Fibroblast of lung (primary cell): ENCODE measurements at places on chromosomes 6 and 20. TPM values are rescaled to one million over a fixed set of nuclear protein-coding genes. Genes with fewer than 3 reads are reported as not detected.

- DNase-seq, result peak; percentile 58
These were observed 3.4 kb upstream of the ZNF292 start for GRCh38 chr6:87151781-87152525.

DNA sequence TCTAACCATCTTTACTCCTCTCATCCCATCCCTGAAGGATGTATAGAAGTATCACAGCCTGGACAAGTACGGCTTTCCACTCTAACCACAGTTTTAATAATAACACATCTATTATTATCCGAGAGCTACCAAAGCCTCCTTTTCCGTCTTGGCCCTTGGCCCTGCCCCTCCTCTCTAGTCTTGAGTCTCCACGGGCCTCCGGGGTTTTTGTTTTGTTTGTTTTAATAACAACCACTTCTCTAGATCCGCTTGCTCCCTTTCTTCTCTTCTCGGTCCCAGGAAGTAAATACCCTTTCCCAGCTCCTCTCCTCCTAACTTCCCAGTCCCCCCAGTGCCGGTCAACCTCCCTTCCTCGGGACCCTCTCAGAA is 661 bp downstream of the LCA5 start:
- peak; percentile 58 for DNase-seq

The MLIP gene
- polyA plus RNA-seq, result 0.07 and 0.10 TPM in 2 replicates

The FAM83D gene
- polyA plus RNA-seq, result 34.5 and 45.5 TPM in 2 replicates

- no peak for DNase-seq
These were observed 34.7 kb downstream of the MAN1A1 start for GRCh38 chr6:119314885-119315272.

DNA sequence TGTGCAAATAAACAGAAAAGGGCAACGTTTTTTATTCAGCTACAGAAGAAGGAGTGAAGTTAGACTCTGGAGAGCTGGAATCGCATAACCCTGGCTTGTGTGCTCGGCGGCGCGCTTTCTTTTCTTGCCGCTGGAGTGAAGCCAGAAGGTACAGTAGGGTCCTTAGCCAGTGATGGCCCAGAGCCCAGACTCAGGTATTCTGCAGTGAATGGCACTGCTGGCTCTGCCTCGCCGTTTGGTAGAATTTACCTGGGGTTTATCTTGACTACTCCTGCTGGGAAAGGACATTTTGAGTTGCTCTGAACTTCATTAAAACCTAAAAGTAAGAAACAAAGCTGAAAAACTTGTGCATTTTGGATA is 56.9 kb upstream of the TIAM2 start:
- no peak for DNase-seq

DNA sequence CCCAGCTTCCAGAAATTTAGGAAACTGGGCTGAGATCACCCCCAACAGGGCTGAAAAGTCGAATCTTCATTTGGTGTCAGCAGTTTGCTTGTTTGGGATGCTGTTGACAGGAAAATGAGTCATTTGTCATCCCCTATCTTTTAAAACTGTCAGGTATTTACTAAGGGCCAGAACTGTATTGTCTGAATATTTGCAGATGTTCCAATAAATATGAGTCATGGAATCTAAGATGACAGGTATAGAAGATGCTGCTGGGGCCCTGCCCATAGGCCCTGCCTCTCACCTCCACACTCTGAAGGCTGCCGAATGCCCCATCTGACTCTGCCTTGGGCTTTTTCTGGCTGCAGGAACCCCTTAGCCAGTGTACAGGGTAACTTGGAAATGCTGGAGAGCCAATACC is 3.9 kb downstream of the ETV7 start:
- no peak for DNase-seq

GRCh38 chr20:37414224-37415035 is 68.5 kb downstream of the SRC start:
- DNase-seq, result no peak

The FAXC gene
- polyA plus RNA-seq, result 2.7 and 3.1 TPM in 2 replicates

DNA sequence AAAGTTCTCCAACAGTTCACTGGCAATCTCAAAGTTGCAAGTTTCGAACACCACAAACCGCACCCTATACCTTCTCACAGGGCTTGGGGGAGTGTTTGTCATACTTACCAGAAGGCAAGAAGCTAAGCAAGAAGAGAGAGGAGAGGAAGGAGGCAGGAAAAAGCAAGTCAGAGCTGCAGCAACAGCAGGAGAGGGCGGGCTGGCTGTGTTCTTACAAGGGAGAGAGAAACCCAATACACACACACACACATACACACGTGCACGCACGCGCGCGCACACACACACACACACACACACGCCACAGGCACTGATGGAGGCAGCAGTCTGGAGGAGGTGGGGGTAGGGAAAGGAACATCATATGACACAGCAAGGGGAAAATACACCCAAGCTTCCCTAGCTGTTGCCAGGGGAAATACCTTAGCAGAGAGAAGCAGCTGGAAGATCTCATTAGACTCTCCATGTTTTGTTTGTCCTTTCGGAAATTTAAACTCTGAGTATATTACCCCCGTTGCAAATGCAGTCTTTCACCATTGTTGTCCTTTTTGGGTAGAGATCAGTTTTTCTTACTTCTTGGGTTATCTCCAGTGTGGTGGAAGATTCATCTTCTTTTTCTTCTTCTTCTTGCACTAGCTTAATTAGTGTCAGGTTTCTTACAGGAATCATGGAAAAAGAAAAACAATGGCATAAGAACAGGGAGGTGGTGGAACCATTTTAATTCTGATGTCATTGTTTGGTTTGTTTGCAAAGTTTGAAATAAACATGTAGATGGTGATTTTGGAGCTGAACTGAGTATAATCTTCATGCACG is at the start of gene TXLNB:
TXLNB (minus strand) TSS at position 186 of the 807 bp plus-strand sequence. CDS start 3,099 bp downstream, outside the sequence.
- DNase-seq, result peak; percentile 88

DNA sequence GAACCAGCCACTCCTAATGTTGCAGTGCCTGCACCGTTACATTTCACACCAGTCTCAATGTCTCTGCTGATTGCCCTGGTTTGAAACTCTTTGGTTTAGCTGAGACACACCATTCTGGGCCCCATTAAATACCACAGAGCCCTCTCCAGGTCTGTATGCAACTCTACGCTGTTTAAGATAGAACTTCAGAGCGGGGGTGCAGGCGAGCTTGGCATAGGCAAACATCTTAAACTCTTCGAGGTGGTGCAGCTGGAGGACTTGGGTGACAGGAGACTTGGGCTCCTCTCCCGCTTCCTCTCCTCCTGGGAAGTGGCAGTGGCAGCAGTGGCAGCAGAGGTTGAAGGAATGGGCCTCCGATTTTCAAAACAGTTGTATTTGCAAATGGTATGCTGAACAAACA is 18.5 kb upstream of the SSR1 start:
- no peak for DNase-seq

DNA sequence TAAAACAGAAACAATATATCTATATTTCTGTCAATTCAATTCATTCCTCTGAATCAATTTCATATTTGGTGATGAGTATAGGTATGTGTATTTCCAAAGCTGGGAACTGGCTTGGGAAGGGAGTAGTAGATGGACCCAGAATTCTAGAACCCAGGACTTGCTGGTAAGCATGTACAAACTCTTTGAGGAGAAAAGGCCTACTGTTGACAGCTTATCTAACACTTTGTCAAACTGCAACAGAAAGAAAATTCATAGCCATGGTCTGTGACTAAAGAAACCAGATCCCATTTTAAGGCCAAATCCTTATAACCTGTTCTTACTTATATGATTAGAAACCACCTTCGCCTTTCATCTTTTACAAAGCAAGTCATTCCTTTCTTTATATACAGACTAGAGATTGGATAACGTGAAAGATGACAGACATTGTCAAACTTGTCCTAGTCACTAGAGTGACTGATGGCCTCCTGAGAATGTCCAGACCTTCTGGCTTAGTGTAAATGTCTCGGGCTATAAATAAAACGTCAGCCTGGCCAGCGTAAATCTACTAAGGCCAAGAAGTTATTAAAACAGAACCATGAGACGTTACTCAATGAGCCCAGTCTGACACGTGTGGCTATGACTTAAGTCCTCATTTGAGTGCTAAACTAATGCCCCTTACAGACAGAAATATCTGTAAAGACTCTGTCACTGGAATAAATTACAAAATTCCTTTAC is 152.3 kb downstream of the ALDH8A1 start:
- no peak for DNase-seq

DNA sequence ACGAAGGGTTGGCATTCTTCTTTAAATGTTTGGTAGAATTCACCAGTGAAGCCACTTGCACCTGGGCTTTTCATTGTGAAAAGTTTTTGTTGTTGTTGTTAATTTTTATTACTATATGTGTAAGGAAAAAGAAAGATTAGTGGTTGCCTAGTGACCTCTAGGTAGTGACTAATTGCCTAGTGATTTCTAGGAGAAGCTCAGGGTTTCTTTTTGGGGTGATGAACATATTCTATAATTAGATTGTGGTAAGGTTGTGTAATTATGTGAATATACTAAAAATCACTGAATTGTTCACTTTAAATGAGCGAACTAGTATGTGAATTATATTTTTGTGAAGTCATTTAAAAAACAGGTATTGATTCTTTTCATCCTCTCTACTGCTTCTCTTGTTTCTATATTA is 123.8 kb upstream of the TMEM170B start:
- DNase-seq, result peak; percentile 42

DNA sequence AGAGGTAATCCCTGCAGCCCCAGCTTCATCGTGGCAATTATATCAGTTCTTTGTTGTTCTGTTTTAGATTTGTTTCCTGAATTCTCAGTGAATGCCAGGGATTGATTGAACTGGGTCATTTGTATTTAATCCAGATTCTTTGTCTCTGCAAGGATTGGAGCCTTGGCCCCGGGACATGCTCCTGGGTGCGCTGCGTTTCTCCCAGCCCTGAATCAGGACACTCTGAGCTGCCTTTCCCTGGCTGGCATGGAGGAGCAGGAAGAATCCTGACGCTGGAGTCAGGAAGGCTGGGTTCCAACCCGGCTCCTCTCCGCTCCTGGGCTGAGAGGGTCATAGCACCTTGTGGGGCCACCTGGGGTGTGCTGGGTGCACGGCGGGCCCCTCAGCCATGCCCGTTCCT is 545.6 kb downstream of the QKI start:
- DNase-seq, result no peak

DNA sequence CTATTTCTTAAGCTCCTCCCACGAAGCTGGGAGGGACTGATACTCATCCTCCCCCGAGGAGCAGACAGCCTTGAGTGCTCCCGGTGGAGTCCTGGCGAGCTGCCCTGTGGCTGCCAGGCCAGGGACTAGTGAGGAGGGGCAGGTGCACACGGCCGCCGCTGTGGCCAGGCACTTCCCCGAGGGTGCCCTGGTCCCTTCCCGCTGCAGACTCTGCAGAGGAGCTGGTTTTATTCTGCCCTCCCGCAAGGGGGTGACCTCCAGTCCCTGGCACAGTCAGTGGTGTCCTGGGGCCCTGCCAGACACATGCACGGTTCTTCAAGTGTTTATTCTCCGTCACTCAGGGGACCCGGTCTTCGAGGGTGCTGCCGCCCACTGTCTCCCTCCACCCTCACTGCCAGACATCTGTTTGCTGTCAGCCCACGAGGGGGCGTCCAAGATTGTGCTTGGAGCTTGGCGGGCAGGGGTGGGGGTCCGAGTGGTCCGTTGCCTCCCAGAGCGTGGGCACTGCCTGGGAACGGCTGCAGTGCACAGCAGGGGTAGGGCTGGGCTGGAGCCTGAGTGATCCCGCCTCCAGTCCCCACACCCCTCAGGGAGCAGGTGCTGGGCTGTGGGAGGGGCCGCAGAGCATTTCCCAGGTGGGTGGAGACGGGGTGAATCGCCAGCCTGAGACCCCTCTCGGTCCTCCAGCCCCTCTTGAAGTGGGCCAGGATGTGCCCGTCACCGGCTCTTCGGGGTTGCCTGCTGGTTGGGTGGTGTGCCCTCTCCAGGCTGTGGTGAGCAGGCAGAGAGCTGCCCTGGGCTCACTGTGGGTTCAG is 3.1 kb upstream of the CABLES2 start:
- DNase-seq, result peak; percentile 16

The LIME1 gene
- 0.68 and 0.90 TPM in 2 replicates for polyA plus RNA-seq

DNA sequence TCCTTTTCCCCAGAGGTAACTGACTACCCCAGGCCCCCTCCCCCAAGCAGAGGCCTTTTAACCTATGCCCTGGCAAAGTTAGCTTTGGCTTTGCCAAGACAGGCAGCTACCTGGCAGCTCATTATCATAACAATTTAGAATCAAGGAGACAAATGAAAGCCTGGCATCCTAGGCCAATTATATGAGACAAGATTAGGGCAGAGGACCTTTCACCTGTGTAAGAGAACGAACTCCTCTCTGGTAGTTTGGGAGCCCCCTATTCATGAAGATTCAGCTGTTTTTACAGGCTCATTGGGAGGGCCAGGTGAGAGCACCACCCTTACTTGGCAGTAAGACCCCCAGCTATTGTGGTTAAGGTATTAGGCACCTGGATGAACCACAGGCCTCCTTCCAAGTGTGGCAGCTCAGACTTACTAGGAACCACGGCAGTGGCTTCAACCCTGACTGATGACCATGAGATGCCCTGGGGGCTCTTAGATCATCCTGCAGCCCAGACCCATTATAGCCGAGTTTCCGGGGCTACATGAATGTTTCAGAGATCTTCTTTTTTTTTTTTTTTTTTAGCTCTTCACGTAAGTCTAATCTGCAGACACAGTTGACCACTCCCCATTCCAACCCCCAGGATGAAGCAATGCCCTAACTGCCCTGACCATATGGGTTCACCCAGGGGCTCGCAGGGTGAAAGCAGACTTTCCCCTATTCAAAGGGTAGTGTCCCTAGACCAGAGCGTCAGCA is 56.2 kb downstream of the RAB44 start:
- DNase-seq, result no peak
